Stimulated activated CD8-positive, alpha-beta memory T cell treated with anti-CD3 and anti-CD28 coated beads, Interleukin-4, amount 100 ng/mL, for 24 hours (primary cell): ENCODE measurements at places on chromosomes 11 and 22.
A peak's percentile ranks its signal among the peaks of the same experiment; 100 is the strongest.

- no peak for DNase-seq
These were observed 82.8 kb downstream of the NAT10 start for GRCh38 chr11:34188181-34188580.

- DNase-seq = no peak
These were observed 938 bp downstream of the FXYD6 start for GRCh38 chr11:117875382-117876058.

DNA sequence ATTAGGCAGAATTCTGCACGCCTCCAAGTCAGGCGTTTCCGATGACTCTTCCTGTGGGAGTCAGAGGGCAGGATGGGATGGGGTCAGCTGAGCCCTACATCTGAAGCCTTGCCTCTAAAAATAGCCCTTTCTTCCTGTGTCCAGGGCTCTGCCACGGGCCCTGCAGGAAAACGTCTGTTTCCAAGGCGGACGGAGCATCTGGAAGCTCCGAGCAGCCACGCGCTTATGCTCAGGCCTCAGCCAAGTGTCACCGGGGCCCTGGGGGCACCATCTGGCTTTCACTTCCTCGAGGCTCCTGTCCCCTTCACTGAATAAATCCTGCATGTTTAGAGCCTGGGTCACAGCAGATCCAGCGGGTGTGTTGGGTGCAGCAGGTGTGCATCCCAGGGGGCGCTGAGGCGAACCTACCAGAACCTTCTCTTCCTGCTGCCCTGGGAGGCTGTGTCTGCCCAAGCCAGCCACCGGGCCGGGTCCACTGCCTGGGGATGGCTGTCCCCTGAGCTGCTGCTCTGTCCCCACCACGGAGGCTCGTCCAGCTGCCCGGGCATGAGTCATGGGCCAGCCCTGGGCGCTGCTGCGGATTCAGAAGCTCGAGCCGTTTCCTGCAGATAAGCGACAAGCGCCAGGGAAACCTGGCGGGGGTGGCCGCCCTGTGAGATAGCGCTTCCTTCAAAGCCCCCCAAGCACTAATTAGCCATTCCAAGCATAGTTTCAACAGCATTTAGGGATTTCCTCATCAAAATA lies 32.0 kb upstream of the LINC01488 start:
- DNase-seq = no peak

GRCh38 chr11:35372565-35373283 lies 46.6 kb downstream of the SLC1A2 start:
- DNase-seq = no peak

DNA sequence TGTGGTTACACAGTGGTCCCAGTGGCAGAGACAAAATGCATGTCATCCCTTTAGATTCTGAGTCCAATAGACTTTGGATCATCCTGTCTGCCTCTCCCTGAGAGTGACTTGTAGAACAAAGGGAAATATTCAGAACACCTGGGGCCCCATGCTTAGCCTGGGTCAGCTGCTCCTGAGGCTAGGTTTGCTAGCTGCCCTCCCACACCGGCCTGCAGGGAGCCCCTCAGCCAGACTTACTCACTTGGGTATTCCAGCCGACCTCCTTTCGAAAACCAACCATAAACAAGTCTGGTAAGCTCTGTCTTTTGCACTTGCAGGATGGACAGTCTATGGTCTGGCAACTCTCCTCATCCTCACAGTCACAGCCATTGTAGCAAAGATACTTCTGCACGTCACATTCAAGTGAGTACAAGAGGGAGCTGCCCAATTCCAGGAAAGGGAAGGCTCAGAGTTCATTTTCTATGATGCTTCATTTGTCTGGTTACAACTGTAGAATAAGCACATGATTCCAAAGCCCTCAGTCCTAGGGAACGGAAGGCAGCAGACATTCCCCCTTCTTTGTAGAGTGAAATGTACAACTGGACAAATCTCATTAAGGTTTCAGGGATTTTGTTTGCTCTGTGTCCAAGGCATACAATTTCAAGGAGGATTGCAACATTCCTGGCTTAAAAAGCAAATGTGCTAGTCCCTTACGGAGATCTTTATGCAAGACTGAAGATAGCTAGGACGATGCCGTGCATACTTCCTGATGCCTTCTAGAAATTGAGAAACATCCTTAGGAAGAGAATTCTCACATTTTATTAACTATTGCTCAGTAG lies 65.5 kb upstream of the EMID1 start:
- no peak for DNase-seq

DNA sequence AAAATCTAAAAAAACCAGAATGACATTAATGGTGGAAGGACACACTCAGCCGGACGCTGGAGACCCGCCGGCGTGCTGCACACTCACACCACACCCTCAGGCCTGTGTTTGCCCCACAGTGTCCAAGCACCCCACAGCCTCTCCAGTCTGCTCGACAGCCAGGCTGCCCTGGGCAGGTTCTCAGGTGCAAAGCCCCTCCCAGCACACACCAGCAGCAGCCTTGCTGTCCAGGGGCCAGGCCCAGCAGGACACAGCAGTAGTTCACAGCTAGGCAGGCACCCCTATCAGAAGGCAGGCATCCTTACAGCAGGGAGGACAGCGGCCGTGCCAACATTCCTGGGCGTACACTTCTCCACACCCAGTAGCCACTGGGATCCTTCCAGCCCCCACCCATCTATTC lies 1.7 kb upstream of the SLC25A1 start:
- no peak for DNase-seq

DNA sequence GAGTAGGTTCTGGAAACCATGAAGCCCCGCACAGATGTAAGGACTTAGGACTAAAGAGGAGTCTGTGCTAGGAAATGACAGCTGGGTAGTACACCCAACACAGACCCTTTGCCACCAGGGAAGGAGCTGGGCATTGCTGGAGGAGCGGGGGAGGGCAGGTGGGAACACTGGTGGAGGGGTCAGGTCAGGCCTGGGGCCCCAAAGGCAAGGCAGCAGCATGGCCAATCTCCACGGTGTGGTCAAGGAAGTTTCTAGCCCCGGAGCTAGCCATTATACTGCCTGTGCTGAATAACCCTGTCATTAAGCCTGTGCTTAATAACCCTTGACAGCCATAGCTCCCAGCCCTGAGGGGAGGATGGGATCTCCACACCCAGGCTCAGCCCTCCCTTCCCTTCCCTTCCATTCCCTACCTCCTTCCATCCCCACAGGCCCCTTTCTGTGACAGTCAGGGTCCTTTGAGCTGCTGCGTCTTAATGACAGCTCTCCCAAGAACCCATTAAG lies 2.1 kb downstream of the TMPRSS4 start:
- DNase-seq = no peak

DNA sequence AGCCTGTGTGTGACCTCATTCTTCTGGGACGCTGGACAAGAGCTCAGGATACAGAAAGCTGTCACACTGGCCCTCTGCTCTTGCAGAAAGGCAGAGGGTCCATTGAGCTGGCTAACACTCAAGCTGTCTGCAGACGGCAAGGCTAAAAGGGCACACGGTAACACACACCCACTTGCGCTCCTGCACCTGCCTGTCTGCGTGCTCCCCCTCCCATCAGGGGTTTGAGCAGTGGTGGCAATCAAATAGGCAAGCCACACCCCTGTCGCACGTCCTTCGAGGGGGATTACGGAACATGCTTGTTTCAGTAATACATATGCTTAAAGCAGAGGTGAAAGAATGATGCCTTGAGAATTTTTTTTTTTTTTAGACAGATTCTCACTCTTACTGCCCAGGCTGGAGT lies 7.1 kb upstream of the QSER1 start:
- no peak for DNase-seq

DNA sequence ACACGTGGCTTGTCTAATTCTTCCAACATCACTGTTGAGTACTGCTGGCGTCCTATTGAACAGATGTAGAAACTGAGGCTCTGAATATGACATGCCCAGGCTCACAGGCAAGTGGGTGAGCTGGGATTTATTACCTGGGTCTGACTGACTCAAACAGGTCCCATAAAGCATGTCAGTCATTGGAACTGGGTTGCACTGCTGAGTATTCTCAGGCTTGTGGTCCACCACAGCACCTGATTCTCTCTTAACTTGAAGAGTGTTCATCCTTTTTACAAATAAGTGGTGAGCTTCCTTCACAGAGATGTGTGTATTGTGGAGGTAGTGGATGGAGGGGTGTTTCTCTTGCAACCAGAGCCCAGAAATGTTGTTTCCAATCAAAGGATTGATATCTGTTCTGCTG lies 44.5 kb downstream of the SC5D start:
- no peak for DNase-seq

- no peak for DNase-seq
These were observed 57.4 kb upstream of the RCN1 start for GRCh38 chr11:32033491-32033890.

DNA sequence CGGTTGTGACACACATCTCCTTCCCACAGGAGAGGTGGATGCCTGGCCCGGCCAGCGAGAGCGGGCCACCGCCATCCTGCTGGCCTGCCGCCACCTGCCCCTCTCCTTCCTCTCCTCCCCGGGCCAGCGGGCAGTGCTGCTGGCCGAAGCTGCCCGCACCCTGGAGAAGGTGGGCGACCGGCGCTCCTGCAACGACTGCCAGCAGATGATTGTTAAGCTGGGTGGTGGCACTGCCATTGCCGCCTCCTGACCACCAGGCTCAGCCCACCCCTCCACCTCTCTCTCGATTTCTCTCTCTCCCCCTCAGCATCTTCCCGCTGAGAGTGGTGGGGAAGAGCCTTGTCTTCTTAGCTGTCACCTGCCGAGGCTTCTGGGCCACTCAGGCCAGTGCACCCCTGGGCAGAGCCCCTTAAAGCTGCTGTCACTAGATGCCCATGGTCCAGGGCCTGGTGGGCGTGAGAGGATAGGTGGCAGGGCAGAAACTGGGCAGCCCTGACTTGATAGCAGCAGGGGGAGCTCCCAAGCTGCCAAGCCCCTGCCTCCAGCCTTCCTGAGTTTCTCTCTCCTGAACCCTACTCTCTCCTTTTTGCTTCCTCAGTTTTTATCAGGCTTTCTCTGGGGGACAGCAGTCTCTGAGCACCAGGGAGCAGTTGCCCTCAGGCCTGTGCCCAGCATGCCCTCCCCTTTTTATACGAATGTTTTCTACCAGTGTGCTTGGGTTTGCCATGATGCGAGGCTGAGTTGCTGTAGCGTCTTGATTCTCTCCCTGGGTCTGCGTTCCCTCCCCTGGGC lies 9.3 kb downstream of the SHISA8 start:
- no peak for DNase-seq

DNA sequence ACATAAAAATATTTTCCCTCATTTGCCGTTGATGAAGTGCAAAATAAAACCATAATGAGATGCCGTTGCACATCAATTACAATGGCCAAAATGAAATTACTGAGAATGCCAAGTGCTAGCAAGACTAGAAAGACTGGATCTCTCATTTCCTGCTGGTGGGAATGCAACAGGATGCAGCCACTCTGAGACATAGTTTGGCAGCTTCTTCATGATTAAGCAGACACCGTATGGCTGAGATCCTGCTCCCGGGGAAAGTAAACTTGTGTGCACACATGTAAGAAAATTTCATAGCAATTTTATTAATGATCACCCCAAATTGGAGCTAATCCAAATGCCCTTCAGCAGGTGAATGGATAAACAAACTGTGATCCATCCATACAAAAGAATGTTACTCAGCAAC lies 1013.2 kb downstream of the TBC1D22A start:
- DNase-seq = no peak

DNA sequence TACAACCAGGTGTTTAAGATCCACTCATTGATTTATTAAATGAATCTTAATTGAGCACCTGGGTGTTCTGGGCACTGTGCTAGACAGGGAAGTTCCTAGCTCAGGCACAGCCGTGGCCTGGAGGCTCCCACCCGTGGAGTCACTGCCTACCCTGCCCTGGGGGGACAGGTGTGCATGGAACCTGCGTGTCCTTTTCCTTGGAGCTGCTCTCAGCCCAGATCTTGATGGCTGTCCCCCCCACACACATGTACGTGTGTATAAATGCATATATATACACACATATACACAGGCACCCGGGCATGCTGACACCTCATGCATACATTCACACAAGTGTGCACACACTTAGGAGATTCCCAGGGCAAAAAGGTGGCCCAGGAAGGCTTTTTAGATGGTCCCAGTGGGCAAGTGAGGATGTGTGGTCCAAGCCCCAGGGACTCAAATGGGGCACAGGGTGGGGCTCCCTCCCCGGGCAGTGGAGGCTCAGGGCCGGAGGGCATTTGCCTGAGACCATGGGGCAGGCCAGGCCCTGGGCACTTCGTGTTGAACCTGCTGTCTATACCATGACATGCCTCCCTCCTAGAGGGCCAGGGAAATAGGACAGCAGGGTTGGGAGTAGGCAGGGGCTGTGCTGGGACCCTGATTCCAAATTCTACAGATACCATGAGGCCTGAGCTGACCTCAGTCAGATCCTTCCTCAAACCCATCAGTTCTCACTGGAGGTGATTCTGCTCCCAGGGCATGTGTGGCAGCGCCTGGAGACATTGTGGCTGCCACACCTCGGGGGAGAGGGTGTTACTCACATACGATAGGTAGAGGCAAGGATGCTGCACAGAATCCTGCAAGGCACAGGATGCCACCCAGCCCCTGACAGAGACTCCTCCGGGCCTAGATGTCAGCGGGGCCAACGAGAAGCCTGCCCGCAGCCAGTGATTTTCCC lies 77.8 kb downstream of the BCR start:
- no peak for DNase-seq

DNA sequence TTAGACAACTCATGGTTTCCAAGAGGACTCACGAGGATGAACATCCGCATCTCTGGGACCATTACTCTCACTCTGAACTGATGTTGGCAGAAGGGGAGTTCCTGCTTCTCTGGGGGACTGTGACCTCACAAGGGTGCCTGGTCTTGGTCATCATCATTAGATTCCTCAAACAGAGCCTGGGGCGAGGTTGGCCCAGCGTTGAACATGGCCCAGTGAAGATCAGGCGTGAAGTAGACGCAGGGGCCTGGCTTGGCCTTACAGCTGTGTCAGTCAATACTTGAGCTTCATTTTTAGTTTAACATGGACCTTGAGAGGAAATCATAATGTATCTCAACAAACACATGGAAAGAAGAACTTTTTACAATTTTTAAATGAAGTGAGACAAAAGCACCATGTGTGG lies 617.1 kb downstream of the BRD1 start:
- no peak for DNase-seq

DNA sequence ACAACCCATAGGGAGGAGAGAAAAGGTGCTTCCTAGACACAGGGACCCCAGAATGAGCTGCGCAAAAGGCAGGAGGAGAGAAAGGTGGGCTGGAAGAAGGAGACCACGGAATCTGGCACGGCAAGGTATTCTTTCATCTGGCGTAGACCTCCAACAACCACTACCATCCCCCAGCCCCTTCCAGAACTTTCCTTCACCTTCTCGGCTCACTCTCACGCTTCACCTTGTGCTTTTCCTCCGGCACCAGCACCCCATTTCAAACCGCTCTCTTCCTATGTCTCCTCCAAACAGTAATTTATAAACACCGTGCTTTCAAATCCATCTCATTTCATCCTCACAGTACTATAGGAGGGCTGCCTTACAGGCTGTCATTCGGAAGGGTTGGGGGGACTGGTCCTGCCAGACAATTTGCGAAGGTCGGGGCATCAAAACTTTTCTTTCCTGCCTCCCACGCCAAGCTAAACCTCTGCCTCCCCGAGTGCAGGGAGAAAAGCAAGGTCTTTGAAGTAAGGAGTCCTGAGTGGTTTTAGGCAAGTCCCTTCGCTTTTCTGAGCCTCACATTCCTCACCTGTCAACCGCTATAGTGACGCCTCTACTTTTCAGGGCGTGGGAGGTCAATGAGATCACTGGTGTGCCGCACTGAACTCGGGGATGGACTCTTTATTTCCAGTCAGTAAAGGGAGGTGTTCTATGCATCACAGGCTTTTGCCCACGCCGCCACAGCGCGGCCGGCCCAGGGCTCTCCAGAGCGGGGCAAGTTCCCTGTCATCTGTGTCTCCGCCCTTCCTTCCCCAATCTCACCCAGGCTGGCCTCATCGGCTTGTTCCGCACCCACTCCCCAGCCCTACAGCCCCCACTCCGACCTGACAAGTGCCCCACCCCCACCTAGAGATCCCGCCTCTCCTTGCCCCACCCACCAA lies 800 bp downstream of the KCTD21 start:
- peak; percentile 69 for DNase-seq
